ENCODE measurements at places on chromosomes 3 and 15. TPM values are rescaled to one million over a fixed set of nuclear protein-coding genes. Genes with fewer than 3 reads are reported as not detected.
A peak's percentile ranks its signal among the peaks of the same experiment; 100 is the strongest.

DNA sequence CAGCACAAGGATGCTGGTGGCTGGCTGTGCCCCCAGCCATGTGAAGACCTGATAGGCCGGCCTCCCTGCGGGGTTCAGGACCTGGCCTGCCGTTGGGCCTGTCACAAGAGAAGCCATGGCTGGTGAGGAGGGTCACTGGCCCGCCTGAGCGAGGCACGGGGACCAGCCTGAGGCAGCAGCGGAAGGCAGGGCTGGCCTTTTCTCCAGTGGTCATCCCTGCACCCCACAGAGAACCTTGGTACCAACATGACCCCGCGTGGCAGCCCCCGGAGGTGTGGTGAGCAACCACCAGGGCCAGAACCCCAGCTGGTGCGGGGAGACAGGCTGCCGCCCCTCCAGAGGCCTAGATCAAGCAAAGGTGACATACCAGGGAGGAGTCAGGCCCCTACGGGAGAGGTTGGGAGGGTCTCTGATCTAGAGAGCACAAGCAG, 134.1 kb upstream of the MEF2A start:
- H3K27ac ChIP-seq: no peak overlapping the region
- no peaks in the 10 kb centered on the region for H3K36me3 ChIP-seq
- H3K4me3 ChIP-seq: no peak overlapping the region
- no peaks in the 10 kb centered on the region for H3K4me1 ChIP-seq

GRCh38 chr15:72229947-72230196, 1.1 kb downstream of the PKM start:
- H3K4me1 ChIP-seq: peaks cover 4% of the 10 kb centered on the region
- H3K4me3 ChIP-seq: peak overlapping the region; percentile 65
- H3K36me3 ChIP-seq: no peaks in the 10 kb centered on the region
- DNase-seq: no peak
- H3K27ac ChIP-seq: peak overlapping the region; percentile 90
- no peaks in the 10 kb centered on the region for H3K27me3 ChIP-seq

GRCh38 chr3:84967767-84968581, 9.2 kb downstream of the CADM2 start:
- no peak overlapping the region for H3K4me3 ChIP-seq
- no peaks in the 10 kb centered on the region for H3K4me1 ChIP-seq
- no peaks in the 10 kb centered on the region for H3K36me3 ChIP-seq
- DNase-seq: no peak
- H3K27ac ChIP-seq: no peak overlapping the region

GRCh38 chr3:17014284-17014683, 129.5 kb downstream of the PLCL2 start:
- DNase-seq: no peak
- peak overlapping the region; percentile 36 for H3K4me3 ChIP-seq
- H3K27me3 ChIP-seq: no peaks in the 10 kb centered on the region
- H3K36me3 ChIP-seq: no peaks in the 10 kb centered on the region

DNA sequence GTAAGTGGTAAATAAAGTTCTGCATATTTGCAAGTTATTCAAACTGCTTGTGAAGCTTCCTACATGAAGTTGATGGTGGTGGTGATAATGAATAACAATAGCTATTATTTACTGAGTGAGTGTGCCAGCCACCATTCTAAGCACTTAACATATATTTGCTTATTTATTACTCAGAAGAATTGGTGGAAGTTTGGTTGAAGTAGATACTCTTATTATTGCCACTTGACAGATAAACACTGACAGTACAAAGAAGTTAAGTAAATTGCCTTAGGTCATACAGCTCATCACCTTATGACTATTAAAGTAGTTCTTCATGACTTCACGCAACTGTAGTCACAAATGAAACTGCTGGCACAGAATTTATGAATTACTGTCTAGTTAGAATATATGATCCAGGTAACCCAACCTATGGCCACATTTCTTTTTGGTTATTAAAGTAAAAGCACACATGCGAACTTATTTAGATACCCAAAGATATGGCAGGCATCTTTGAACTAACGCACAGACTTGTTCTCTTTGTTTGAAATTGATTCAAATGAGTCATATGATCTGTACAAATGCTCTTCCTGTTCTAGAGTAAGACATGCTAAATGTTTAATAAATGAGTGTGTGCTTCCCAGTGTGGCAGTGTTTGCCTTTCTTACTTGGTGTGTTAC, 99.8 kb upstream of the NR2F2 start:
- DNase-seq: no peak
- H3K27me3 ChIP-seq: no peaks in the 10 kb centered on the region
- no peaks in the 10 kb centered on the region for H3K36me3 ChIP-seq

GRCh38 chr3:179677884-179678283, 25.0 kb downstream of the USP13 start:
- no peak for DNase-seq
- H3K27ac ChIP-seq: no peak overlapping the region
- no peaks in the 10 kb centered on the region for H3K36me3 ChIP-seq

DNA sequence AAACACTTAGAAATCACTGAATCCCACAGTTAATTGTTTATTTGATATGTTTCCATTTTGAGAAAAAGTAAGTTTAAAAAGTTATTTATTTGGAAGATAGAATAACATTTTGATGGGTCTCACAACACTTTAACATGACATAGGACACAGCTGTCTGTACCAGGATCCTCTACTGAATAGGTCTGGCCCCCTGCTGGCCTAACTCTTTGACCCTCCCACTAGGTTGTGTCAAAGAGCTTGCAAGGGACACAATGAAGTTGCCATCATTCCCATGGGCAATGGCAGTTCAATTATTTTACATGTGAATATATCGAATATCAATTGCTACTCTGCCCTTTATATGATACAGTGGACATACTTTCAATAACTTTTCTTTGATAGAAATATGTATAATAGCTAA, 138.9 kb downstream of the EPHA3 start:
- H3K27ac ChIP-seq: no peak overlapping the region
- H3K27me3 ChIP-seq: no peaks in the 10 kb centered on the region
- no peaks in the 10 kb centered on the region for H3K4me1 ChIP-seq
- no peak for DNase-seq
- H3K36me3 ChIP-seq: no peaks in the 10 kb centered on the region

GRCh38 chr15:90320885-90321278, 31.2 kb upstream of the ZNF774 start:
- H3K27ac ChIP-seq: no peak overlapping the region
- no peaks in the 10 kb centered on the region for H3K27me3 ChIP-seq
- no peak for DNase-seq
- H3K36me3 ChIP-seq: no peaks in the 10 kb centered on the region

DNA sequence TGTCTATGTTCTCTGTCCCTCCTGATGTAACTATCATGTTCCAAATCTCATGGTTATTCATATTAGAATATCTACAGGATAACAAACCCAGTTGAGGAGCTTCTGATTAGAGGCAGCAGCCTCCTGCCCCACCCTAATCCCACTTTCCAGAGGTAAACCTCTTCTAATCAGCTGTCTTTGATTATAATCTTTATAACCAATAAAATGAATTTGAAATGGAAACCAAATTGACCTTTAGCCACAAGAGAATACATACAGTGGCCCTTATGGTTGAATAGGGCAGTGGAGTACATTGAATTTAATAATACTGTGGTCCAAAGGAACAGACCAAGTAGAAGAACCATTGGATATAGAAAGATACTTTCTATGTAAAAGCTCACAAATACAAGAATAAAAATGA, 281.3 kb upstream of the UMPS start:
- no peak for DNase-seq
- H3K36me3 ChIP-seq: no peaks in the 10 kb centered on the region
- no peak overlapping the region for H3K27ac ChIP-seq
- H3K4me1 ChIP-seq: no peaks in the 10 kb centered on the region

DNA sequence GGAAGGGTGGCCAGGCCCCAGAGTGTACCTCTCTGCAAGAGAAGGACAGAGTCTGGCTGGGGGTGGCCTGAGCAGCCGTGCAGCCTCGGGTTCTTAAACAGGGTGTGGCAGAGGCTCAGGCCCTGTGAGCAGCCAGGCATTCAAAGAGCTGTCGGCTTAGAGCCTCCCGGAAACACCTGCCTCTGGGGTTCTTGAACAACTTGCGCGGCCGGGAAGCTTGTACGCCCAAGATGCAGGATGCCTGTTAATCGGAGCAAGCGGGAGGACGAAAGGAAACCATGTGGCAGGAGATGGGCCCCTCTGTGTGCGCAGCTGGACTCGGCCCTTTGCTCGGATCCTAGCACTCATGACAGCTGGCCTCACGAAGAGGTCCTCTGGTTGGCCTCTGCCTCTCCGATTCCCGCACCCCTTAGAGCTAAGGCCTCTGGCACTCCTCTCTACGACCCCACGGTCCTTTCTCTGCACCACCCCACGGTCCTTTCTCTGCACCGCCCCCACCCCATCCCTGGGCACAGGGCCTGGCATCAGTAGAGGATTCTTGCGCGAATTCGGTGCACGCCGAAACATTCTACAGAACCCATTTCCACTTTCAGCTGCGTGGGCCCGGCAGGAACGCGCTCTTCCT, 23.9 kb upstream of the TXNRD3 start:
- H3K27me3 ChIP-seq: no peaks in the 10 kb centered on the region
- H3K4me1 ChIP-seq: no peaks in the 10 kb centered on the region
- DNase-seq: no peak
- H3K36me3 ChIP-seq: no peaks in the 10 kb centered on the region
- H3K4me3 ChIP-seq: no peak overlapping the region

DNA sequence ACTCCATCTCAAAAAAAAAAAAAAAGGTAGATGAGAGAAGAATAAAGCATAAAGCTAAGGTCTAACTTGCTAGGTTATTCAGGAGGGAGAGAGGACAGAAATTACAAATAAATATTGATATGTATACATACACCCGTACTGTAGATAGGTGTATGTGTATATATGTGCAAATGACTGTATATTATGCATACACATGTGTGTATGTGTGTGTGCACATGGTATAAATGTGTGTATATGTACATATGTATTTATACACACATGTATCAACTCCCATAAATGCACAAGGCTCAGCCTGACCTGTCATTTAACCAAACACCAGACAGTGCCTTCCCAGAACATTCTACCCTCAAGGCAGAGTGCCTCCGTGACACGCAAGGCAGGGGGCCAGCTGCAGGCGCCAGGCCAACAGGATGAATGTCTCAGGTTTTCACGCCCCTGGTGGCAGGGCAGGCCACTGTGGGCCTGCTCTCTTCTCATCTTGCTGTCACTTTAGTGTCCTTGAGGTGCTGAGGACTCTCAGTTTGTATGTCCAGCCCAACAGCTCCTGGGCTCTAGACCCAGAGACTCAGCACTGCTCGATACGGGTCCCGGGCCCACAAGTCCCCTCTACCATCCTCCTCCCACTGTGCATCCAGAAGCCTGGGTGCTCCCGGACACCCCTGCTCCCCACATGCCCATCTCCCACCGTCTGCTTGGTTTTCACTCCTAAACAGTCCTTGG, 40.4 kb downstream of the TM2D3 start:
- H3K36me3 ChIP-seq: no peaks in the 10 kb centered on the region
- no peak for DNase-seq
- no peak overlapping the region for H3K27ac ChIP-seq
- peaks cover 11% of the 10 kb centered on the region for H3K4me1 ChIP-seq
- no peaks in the 10 kb centered on the region for H3K27me3 ChIP-seq

CACNA1D gene
- total RNA-seq: 18.9 TPM

- H3K36me3 ChIP-seq: no peaks in the 10 kb centered on the region
- H3K4me3 ChIP-seq: no peak overlapping the region
- no peaks in the 10 kb centered on the region for H3K4me1 ChIP-seq
- H3K27ac ChIP-seq: no peak overlapping the region
- DNase-seq: no peak
Measured at GRCh38 chr3:9870978-9871377, 9.1 kb downstream of the CIDEC start.

- peak within 1 kb of the TSS; percentile 96 for H3K27ac ChIP-seq
- H3K27me3 ChIP-seq: no peaks in the 10 kb centered on the region
- no peaks in the 10 kb centered on the region for H3K36me3 ChIP-seq
- peaks cover 8% of the 10 kb centered on the region for H3K4me1 ChIP-seq
- peak; percentile 97 for DNase-seq
Measured at GRCh38 chr3:53347261-53348064, at the start of gene DCP1A. Gene DCP1A, minus strand, starts transcription at chr3:53347543. Its CDS starts 26 bp downstream, at chr3:53347517.
